Uterus (tissue), 4 donors: ENCODE measurements at places on chromosomes 2 and 18. TPM values are rescaled to one million over a fixed set of nuclear protein-coding genes. Genes with fewer than 3 reads are reported as not detected.

DNA sequence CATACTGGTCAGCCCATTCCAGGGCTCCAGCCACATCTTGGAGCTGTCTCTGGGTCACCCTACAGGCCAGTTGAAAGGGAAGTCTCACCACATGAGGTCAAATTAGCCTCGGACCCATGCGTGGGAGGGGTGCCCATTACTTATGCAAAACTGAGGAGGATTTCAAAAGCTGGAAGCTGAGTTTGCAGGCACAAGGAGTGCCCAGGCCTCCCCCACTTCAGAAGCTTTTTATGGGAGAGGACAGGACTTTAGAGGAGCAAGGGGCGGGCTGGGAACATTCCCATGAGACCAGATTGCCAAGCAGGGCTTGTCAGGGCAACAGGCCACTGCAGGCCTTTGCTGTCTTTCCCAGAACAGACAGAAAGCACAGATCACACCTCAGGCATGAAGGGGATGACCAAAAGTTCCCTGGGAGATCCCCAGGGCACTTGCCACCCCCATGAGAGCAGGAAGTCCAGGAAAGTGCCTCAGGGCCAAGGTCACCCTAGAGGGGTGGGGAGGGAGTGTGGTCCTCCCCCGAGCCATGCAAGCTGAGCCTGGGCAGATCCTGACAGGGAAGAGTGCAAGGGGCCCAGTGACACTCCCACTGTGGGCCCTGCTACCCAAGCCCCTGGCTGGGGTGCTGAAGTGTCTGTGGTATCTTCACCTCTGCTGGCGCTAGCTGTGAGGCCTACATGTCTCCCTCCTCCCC, 267.7 kb downstream of the BCL11A start:
- H3K27me3 ChIP-seq, result no peaks in the 10 kb centered on the region
- no peaks in the 10 kb centered on the region for H3K36me3 ChIP-seq
- DNase-seq, result no peak

- H3K4me1 ChIP-seq, result no peaks in the 10 kb centered on the region
- no peaks in the 10 kb centered on the region for H3K36me3 ChIP-seq
- no peak for DNase-seq
- H3K27me3 ChIP-seq, result no peaks in the 10 kb centered on the region
- H3K4me3 ChIP-seq, result no peak overlapping the region
Measured at GRCh38 chr2:134127496-134127895, 126.4 kb upstream of the MGAT5 start.

Gene CRYGD
- total RNA-seq, result not detected

DNA sequence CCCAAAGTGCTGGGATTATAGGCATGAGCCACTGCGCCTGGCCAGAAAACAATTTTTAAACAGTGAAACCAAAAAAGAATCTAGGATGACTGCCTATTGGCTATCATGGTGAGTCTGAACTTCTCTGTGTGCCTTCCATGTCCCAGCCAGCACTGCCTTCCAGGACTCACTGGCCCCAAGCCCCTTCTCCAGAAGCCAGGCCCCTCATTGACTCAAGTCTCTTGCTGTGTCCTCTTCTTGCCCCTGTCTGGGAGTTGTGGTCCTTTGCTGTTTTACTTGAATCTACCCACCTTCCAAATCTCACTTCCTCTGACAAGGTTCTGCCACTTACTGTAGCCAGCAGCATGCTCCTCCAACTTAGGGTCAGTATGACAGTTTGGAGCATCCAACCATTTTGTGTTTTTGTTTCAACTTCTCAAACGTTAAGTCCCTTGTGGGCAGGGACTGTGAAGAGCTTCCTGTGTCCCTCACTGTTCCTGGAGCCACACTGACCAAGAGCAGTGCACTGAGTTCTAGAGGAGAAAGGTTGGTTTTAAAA, 41.7 kb downstream of the ST3GAL5 start:
- no peak overlapping the region for H3K4me3 ChIP-seq
- no peaks in the 10 kb centered on the region for H3K27me3 ChIP-seq
- H3K4me1 ChIP-seq, result no peaks in the 10 kb centered on the region
- H3K27ac ChIP-seq, result no peak overlapping the region

Gene PDE6D
- 56.2 TPM for total RNA-seq

GRCh38 chr2:195902857-195903256, 165.8 kb downstream of the DNAH7 start:
- no peak for DNase-seq
- H3K4me1 ChIP-seq, result no peaks in the 10 kb centered on the region
- no peaks in the 10 kb centered on the region for H3K36me3 ChIP-seq
- no peak overlapping the region for H3K27ac ChIP-seq
- no peaks in the 10 kb centered on the region for H3K27me3 ChIP-seq
- no peak overlapping the region for H3K4me3 ChIP-seq

- DNase-seq, result no peak
- H3K27ac ChIP-seq, result no peak overlapping the region
- no peaks in the 10 kb centered on the region for H3K27me3 ChIP-seq
- no peak overlapping the region for H3K4me3 ChIP-seq
- H3K36me3 ChIP-seq, result no peaks in the 10 kb centered on the region
Measured at GRCh38 chr2:95001701-95002100, 23.8 kb upstream of the MAL start.

DNA sequence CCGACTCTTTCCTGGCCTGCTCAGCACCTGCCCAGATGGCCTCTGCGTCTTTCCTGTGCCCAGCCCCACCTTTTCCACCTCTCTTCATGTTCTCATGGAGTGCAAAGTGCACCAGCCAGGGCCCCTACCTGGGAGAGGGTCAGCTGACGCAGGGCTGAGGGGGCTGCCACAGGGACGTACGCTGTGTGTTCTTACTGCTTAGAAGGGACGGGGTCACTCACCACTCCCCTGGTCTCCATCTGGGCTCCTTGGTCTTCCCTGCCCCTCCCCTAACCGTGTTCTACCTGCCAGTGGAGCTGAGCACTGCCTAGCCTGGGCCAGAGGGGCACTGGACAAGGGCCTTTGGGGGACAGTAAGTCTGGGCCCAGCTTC, 8.6 kb downstream of the ERFE start:
- H3K4me1 ChIP-seq, result peaks cover 5% of the 10 kb centered on the region
- no peak overlapping the region for H3K4me3 ChIP-seq

- DNase-seq, result no peak
- no peak overlapping the region for H3K27ac ChIP-seq
- H3K27me3 ChIP-seq, result no peaks in the 10 kb centered on the region
Measured at GRCh38 chr18:79878741-79879378, 72.6 kb downstream of the SLC66A2 start.
